ENCODE measurements at places on chromosomes 2 and 18.

DNA sequence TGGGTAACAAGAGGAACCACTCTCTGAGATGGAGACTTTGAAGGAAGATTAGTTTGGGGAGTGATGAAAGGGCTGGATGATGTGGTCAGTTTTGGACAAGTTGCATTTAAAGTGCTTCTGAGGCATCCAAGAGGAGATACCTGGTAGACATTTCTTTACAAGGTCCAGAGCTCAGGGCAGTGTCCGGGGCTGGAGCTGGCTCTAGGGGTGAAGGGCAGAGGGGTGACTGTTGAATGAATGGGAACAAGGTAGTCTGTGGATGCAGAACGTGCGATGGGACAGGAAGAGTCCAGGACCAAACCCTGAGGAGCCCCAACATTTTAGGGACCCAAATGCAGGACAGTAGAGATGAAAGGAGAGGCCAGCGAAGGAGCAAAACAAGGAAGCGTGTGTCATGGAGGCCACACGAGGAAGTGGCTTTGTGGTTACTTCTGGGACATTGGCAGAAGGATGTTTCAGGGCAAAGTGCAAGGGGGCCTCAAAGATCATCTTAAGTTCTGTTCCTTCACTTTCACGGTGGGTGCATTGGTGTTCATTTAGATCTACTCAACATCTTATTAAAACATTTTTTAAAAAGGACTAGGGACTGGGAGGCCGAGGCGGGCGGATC, 13.6 kb upstream of the GPR35 start:
- no peak for DNase-seq

DNA sequence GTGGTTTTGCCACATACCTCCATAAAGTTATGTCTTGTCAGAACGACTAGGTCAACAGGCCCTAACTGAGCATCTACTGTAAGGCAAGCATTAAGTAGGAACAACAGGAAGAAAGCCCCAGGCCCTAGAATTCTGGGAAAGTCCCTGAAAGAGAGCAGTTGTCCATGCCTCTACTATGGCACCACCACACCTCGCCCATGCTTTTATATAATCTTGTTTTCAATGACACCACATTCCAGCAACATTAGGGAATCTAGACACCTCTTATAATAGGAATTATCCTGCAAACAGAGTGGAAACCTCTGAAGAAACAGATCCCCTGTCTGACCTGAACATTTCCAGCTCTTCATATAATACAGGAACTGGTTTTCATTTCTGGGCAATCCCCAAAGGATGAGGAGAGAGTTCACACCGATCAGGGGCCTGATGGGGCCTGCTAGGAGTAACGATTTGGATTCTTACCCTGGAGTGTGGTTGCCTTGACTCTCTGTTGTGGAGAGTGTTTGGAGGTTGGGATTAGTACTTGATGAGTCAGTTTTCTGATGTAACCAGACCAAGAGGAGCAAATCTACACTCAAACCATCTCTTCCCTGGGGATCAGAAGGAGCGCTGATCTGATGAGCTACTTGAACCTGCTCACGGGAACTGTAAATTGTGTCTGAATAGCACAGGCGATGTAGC, 31.9 kb upstream of the CEP68 start:
- no peak for DNase-seq

- peak; percentile 10 for DNase-seq
These were observed 118.5 kb downstream of the NRP2 start for GRCh38 chr2:205800773-205801172.

- DNase-seq = no peak
These were observed 93.8 kb upstream of the SKOR2 start for GRCh38 chr18:47345291-47345690.

GRCh38 chr18:24964216-24964615, 387.8 kb downstream of the ZNF521 start:
- DNase-seq = no peak

DNA sequence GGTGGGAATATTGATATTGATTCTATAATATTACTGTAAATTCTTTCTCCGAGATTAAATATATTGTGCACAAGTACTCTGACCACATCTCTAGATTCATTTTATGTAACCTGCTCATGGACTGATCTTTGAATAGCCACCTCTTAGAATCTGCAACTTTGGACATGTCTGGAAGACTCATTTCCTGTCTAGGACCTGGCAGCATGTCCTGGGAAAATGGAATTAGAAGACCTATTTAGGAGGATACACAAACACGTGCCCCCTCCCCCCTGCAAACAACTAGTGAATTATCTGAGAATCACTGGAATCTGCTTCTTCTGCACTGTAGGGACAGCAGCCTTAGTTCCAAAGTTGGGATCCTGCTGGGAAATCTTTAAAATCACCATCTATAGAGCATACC, 94.1 kb downstream of the UBE2E3 start:
- DNase-seq = no peak

DNA sequence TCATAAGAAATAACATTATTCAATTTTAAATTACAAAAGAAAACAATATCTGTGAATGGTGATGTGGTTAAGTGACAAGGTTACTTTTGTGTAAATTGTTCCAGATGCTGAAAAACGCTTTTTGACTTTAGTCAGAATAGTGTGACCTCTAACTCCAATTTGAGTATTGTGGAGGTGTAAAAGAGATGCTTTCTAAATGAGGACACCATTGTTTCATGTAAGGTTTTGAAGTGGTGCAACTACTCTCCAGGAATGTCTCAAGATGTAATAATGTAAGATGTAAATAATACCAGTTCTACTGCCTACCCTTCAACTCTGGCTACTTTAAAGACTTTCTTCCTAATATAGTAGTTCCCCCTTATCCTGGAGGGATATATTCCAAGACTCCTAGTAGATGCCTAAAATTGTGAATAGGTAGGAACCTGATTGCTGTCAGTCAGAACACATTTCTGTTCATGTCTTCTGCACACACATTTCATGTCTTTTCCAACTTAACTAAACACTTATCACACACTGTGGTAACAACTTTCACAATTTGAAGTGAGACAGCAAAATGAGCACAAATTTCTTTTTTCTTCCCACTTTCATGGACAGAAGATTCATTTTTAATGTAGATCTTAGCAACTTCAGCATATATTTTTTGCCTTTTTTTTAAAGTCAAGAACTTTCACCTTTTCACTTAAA, 39.1 kb upstream of the PPP1R1C start:
- DNase-seq = no peak

Measured in putamen (tissue), 1 donor.